T-cell (primary cell): ENCODE measurements at places on chromosomes 7 and 10.

DNA sequence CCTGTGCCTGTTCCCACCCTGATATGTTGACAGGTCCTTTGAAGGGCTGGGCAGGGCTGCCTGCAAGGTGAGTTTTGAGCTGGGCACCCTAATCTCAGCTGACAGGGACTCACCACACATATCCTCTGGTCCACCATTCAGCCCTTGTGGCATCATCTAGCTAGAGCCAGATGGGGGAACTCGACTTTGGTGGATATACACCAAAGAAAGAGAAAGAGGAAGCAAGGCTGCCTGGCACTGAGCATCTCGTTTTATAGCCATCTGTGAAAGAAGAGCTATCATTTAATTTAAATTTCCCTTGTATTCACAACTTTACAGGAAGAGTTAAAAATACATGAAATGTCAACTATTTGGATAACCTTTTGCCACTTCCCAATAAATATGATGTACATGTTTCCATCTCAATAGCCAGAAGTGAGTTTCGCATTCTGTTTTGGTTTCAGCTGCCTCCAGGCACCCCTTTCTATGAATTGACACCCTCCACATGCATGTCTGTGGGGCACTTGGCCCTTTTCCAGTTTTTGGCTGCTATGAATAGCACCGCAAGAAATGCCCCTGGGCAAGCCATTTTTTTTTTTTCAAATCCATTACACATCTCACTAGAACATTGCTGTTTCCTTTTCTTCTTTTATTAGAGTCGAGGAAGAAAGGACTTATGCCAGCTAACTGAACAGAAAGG lies 22.9 kb upstream of the GRB10 start:
- no peak for DNase-seq

DNA sequence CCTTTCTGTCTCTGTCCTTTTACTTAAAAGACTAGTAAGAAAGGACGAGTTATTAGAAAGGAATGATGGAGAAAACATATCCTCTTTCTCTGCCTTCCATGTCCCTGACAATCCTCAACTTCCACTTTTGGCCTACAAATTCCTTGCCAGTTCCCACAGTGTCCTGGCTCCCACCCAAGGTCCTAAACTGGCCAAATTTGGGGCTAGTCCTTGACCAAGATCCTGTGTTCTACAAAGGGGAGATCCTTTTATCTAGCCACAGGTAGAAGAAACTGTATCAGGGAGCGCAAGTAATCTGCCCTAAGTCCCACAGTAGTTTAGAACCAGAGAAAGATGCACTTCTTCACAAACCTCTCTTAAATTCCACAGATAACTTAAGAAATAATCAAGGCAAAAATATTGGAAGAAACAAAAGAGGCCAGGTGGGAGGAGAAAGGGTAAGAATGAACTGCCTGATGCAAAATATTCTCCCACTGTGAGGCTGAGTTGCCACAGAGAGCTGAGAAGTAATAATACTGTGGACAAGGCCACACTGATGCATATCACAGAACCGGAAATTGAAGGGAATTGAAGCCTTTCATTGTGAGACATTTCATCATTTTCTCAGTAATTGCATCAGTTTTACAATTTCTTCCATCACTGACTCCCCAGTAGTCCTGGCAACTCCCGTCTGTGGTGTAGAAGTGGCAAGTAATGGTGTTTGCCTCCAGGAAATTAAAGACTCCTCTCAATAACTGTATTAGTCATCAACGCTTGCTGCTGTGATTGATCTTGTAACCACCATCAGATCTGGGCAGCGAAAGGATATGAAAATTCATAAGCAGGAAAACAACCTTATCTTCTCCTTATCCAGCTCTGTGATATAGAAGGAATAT lies 47.2 kb downstream of the DNAJC12 start:
- no peak for DNase-seq

DNA sequence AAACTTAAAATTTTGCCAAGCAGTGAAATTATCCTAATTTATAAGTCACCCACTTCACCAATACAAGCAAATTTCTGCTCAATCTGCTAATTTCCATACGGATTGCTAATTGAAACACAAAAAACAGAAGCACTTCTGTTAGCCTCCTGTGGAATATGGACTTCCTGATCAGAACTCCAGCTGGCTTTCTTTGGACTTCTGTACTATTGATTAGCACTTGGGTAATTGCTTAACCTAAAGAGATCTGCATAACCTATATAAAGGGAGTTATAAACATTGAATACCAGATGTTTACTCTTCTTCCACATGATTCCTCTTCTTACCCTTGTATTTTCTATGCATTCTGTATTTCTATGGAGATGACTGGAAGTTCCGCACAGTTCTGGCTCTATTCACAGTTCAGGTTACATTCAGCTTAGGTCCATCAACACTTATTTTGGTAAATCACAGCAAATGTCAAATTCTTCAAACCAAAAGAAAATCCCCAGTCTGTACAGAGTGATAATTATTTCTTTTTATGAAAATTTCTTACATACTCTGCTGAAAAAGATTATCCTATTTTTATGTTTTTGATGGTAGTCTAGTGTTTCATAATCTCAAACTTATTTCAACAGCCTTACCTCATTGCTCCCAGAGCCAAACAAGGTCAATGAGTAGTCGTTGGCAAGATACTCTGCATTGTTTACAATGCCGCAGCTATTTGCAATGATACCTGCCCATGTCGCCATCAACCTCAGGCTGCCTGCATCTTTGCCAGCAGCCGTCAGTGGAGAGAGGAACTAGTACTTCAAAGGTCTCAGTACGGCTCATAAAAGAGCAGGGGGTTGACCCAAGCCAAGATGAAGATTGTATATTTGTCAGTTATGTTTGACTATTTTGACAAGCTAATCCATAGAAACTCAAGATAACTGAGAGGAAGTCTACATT lies 225.6 kb downstream of the AHR start:
- no peak for DNase-seq

DNA sequence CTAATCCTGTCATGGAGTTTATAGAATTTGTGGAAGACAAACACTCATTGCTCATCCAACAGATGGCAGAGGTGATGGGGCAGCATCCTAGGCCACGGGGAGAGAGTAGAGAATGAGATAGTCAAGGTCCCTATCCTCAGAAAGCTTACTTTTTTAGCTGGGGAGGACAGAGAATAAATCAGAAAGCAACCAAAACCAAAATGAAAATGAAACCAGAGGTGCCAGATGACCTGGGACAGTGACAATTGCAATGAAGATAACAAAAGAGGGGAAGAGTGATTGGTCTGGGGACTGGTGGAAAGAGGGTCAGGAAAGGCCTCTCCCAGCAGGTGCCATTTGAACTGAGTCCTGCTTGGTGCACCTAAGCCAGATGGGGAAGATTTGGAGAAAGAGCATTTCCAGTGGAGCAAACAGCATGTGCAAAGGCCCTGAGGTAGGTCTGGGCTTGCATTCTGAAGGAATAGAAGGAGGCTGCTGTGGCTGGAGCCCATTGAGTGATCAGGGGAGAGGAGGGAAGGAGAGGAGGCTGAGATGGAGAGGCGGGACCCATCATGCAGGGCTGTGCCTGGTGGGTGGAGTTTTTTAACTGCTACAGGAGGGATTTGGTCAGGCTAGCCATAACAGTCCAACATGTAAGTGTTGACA lies 164.1 kb downstream of the RPS24 start:
- no peak for DNase-seq

- DNase-seq, result no peak
Measured at GRCh38 chr7:109752068-109752467, 1182.4 kb downstream of the DNAJB9 start.

DNA sequence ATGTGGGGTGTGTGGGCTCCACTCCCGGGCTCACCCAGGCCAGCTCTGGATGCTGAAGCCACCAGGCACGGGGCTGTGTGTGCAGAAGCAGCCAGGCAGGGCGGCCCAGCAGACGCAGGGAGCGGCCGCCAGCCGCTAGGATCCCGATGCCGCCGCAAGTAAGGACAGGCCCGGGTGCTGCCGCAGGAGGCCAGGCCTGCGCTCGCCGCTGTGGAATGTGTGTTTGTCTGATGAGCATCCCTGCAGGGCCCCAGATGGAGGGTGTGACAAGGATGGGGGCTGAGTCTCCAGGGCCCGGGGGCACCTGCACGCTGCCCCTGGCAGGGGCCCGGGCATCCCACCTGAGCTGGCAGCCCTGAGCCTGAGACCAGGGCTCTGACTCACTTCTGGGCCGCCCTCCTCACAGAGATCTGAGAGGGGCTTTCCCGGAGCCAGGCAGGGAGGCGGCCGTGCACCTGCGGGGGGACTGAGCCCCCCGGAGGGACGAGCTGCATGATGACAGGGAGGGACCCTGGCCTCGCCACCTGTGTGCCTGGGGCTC lies 101.5 kb downstream of the FOXL3 start:
- no peak for DNase-seq

GRCh38 chr7:104978460-104978859 lies 35.5 kb upstream of the KMT2E start:
- DNase-seq, result no peak

- DNase-seq, result no peak
Measured at GRCh38 chr7:102140952-102141370, 145.7 kb upstream of the SH2B2 start.

GRCh38 chr7:458511-459245 lies 61.0 kb downstream of the PDGFA start:
- no peak for DNase-seq

GRCh38 chr7:78164459-78164858 lies 365.9 kb downstream of the PHTF2 start:
- no peak for DNase-seq

DNA sequence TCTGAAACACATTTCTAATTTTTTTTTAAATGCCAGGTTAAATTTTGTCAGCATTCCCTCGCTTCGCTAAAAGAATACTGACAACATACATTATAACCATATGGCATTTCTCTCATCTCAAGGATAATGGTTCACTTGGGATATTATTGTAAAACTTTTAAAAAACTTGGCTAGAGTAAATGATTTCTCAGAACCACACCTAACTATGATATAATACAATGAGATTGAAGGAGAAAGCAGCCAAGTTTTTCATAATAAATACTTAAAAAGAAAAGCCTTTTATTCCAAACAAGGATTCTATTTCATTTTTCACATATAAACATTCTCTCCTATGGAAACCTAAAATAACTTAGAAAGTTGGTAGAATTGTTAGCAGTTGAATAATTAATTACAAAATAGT lies 413.9 kb downstream of the HGF start:
- DNase-seq, result no peak

DNA sequence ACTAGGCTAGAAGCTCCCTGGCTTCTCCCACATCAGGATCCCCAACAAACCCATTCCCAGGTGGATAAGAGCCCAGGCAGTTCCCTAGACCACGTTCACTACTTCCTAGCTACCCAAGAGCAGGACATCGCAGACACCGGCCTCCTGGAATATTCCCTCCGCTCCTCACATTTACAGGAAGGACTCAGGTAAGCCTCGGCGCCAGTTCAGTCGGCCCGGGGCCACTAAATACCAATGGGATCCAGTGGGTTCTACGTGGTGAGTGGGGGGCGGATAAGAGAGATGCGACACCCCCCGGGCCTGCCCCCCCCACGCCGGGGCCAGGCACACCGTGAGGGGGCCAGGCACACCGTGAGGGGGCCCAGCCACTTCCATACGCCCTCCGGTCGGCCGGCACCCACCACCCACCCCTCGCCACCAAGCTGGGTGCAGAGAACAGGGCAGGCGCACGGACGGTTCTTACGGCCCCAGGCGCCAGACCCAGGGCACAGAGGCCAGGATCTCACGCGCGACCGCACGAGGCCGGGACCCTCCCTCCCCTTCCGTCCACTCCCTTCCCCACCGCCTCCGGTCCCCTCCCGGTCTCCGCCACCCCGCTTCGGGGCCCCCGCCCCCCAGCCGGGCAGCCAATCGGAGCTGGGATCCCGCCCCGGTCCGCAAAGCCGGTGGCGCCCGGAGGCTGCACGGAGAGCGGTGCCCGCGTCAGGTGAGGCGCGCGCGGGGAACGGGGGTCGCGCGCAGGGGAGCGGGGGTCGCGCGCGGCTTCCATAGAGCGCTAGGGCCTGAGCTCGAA lies at the start of gene BLVRA:
BLVRA (plus strand) TSS at position 652 of the 793 bp plus-strand sequence. CDS start 12,479 bp downstream, outside the sequence.
- peak; percentile 39 for DNase-seq
